ENCODE measurements at places on chromosomes 7 and 10. TPM values are rescaled to one million over a fixed set of nuclear protein-coding genes. Genes with fewer than 3 reads are reported as not detected.

Gene ZPBP
- polyA plus RNA-seq: not detected

Gene TACR2
- polyA plus RNA-seq: 0.41 TPM

DNA sequence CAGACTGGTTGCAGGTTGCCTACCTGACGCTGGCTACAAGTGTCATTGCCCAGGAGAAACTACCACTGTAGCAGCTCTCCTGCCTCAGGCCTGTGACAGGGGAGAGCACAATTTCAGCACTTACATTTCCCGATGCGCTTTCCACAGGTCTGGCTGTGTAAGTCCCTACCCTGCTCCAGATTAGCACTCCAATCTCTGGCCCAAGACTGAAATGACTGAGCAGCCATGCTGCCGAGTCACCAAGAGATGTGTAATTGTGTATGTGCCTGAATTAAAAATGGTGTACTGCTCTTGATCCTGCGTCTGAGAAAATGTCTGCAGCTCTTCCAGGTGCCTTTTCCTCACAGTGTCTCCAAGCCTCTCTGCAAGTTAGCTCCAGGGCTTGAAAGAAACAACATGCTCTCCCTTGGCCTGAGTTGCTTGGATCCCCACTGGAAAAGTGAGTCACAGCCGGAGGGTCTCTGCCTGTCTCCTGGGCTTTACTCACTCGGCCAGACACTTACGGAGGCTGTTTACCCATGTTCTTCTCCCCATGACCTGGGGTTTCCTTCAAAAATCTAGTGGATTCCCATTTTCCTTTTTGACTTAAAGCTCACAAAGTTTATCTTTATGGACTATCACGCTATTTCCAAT is 1001.7 kb upstream of the KCND2 start:
- no peak for DNase-seq

Gene GTF2I
- 129 TPM for polyA plus RNA-seq

GRCh38 chr10:45427262-45427969 is 53.4 kb downstream of the ALOX5 start:
- no peak for DNase-seq

- no peak for DNase-seq
Observed at GRCh38 chr7:153097511-153098201, 338.1 kb downstream of the ACTR3B start.

DNA sequence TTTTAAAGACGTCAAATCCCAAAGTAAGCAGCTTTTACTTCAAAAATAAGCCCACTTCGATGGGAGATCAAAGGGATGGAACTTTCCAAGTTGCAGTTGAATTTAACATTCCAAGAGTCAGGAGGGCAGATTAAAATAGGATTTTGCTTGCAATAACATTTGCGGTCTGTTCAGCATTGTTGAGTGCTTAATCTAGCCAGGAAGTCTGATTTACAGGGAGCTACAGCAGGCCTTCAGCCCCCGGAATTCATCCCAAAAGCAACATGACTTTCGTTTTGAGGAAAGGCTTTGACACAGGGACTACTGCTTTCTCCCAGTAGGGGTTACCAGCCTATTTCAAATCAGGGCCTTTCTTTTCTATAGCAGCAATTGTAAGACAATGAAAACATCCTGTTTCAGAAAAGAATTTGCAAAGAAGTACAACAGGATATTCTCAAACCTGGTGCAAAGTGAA is 279.6 kb upstream of the PITRM1 start:
- peak; percentile 78 for DNase-seq
